T-helper 1 cell treated with Interleukin-12 subunit alpha and Interleukin-12 subunit beta and Interleukin-4 antibody, amounts not matched to agents 30 ng/mL and 1 ng/mL, for 36 hours (primary cell): ENCODE measurements at places on chromosomes 4 and X. TPM values are rescaled to one million over a fixed set of nuclear protein-coding genes. Genes with fewer than 3 reads are reported as not detected.

STATH gene
- total RNA-seq: not detected in 2 replicates

F8A3 gene
- 25.8 and 28.8 TPM in 2 replicates for total RNA-seq

ALB gene
- not detected in 2 replicates for total RNA-seq

CPZ gene
- total RNA-seq: not detected in 2 replicates

ESX1 gene
- not detected in 2 replicates for total RNA-seq
